ENCODE measurements at places on chromosomes 2 and 18.

GRCh38 chr2:118763797-118764196 lies 83.7 kb downstream of the EN1 start:
- DNase-seq = no peak

DNA sequence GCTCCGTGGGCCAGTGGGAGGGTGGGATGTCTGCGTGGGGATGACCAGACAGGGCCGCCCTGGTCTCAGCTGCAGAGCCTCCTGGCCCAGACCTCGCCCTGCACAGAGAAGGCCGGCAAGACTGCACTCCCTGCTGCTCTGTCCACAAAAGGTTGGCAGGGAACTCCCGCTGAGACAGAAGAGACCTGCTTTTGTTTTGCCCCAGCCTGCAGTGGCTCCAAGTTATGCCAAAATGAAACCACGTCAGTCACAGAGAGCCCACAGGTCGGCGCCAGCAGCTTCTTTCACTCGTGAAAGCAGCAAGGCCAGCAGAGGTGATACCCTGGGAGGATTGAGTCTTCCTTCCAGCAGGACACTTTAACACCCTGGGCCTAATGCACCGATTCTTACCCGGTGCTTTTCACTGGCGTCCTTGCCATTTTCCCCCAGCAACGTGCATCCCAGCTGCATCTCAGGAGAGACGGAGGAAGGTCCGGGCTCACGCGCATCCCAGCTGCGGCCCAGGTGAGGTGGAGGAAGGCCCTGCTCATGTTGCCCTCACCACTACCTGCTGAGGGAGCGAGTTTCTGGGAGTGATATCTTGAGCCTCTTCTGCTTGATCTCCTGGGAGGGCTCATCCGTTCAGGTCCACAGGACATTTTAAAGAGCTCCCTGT lies 22.1 kb upstream of the CTDP1 start:
- no peak for DNase-seq

GRCh38 chr2:71672826-71673795 lies 219.8 kb downstream of the DYSF start:
- no peak for DNase-seq

DNA sequence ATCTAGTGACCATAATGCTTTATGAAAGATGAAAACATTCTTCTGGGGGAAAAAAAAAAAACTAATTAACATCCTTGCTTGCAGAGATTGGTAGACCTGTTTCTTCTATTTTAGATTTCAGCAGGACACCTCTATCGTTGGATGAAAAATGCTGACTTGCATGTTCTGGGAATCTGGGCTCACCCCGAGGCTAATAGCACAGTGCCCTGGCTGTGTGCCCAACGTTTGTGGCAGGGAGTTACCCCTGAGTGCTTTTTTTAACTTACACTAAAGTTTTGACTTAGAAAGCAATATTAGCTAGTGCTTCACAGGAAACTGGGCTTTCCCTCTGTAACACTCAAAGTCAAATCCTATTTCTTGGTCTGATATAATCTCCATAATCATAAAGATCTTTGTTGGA lies 233.2 kb downstream of the SLC8A1 start:
- DNase-seq = no peak

- DNase-seq = no peak
These were observed 469.3 kb downstream of the METTL4 start for GRCh38 chr18:2102022-2102421.

- no peak for DNase-seq
These were observed 79.6 kb downstream of the SUMO1 start for GRCh38 chr2:202158796-202159195.

DNA sequence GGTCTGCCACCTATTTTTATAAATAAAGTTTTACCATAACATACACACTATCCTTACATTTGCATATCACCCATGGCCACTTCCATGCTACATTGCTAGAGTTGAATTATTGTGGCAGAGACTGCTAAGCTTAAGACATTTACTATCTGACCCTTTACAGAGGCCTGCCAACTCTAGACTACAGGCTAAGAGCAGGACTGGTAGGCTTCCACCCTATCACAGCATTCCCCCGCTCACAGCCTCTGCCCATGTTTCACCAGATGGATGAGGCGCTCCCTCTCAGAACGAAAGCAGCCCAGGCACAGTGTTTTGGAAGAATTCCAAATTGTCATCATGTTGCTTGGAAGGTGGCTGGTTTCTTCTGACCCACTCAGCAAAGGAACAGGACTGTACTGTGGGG lies 91.7 kb upstream of the SLC35G4 start:
- no peak for DNase-seq

All from stimulated activated CD4-positive, alpha-beta T cell treated with anti-CD3 and anti-CD28 coated beads, Interleukin-1b, Interleukin-23, amount 100 ng/mL, for 24 hours (primary cell).